Endothelial cell of umbilical vein (primary cell): ENCODE measurements at places on chromosomes 11 and 22.
A peak's percentile ranks its signal among the peaks of the same experiment; 100 is the strongest.

- no peak for DNase-seq
Observed at GRCh38 chr11:58497951-58498350, 10.0 kb downstream of the OR5B21 start.

GRCh38 chr11:77093056-77093891 is 9.4 kb upstream of the OMP start:
- DNase-seq = no peak

- DNase-seq = no peak
Observed at GRCh38 chr11:75689863-75690609, 21.2 kb upstream of the MAP6 start.

GRCh38 chr11:128587415-128587814 is at the start of gene ETS1:
TSS of gene ETS1 (minus strand) at chr11:128587558. CDS start at chr11:128573130, 14,428 bp downstream.
- peak; percentile 56 for DNase-seq

DNA sequence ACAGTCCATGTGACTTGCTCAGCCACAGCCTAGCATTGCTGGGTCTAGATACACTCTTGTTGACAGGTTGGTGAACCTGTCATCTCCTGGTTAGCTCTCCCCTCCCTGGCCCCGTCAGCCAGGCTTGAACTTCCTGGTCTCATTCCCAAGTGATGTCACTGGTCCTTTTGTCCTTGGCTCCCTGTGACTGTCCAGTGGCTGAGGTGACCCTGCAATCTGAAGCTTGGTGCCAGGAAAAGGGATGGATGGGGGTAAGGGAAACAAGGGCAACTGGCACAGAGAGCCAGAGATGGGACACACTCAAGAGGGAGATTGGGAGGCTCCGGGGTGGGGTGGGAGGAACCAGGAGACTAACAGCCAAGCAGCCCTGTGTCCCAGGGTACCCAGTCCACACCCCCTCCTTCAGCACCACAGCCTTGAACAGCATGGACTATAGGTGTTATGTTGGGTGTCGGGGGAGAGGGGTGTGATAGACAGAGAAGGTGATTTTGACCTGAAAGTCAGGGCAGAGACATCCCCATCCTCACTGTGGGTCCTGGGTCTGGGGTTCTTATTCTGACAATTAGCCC is 63.8 kb upstream of the THY1 start:
- DNase-seq = no peak

- no peak for DNase-seq
Observed at GRCh38 chr22:38623351-38623750, 32.8 kb downstream of the FAM227A start.

- DNase-seq = peak; percentile 37
Observed at GRCh38 chr22:46149512-46150033, 753 bp upstream of the PPARA start.

DNA sequence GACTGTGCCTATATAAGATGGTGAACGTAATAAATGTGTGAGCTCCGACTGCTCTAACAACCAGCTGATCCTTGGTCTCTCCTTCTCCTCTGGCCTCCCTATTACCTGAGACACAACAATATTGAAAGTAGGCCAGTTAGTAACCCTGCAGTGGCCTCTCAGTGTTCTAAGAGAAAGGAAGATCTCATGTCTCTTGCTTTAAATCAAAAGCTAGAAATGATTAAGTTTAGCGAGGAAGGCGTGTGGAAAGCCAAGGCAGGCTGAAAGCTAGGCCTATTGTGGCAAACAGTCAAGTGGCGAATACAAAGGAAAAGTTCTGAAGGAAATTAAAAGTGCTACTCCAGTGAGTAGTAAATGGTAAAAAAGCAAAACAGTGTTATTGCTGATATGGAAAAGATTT is 39.5 kb downstream of the HIPK3 start:
- no peak for DNase-seq

DNA sequence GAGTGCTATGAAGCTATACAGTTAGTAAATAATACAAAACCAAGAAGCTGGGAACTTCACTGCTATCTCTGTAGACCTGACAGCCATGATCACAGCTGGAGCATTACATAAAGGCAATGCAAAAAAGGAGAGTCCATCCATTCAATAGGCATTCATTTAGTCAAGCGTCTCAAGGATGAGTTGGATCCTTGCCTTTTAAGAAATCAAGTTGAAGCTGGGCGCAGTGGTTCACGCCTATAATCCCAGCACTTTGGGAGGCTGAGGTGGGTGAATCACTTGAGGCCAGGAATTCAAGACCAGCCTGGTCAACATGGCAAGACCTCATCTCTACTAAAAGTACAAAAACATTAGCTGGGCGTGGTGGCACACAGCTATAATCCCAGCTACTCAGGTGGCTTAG is 48.1 kb upstream of the ALKBH3 start:
- no peak for DNase-seq

DNA sequence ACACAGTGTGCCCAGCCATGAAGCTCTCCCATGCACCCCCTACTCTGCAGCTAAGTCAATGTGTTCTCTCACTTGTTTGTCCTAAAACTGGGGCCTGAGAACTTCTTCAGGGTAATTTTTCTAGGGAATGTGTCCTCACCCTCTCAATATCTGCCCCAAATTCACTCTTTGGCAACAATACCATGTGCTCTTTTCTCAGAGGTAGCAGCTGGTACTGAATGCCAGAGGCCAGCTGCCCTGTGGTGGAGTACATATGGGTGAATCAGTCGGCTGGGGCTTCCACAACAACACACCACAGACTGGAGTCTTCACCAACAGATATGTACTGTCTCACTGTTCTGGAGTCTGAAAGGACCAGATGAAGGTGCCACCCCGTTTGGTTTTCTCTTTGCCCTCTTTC is 97.7 kb upstream of the TOP3B start:
- DNase-seq = no peak

DNA sequence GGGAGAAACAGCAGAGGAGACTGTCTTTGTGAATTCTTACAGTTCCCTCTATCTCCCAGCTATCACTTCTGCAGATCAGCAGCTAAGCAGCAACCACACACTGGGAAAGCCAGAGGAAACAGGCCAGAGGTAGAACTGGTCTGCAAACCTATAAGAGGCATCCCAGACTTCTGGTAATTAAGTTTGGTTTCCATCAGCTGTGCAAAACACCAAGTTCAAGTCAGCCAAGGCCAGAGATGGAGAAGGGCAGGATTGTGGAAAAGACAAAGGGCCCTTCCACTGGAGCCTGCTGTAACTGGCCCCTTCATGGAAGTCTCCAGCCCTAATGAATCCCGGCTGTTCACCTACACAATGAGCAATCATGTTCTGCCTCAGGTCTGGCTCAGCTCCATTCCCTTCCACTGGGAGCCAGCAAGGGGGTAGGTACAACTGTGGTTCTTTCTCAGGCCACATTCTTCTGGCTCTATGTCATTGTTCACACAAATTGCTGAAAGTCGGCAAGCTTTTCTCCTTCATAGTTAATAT is 4.6 kb upstream of the PAMR1 start:
- DNase-seq = no peak

DNA sequence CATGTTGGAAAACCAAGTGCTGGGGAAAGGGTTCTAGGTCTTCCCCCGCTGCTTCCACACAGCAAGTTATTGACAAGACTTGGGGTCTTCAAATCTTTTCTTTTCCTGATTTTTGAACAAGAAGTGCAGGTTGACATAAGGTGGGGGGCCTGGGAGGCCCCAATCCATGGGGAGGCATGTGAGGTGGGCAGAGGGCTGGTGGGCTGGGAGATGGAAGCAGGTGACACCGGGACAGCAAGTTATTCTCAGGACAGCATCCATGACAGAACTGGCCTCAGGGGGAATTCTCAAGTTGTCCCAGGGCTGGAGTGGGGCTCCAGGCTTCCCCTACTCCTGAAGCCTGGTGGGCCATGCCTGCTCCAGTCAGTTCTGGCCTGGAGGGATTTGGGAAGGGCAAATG is 5.5 kb downstream of the FGF19 start:
- no peak for DNase-seq

- DNase-seq = no peak
Observed at GRCh38 chr22:22408731-22409696, 99.5 kb downstream of the ZNF280B start.

- no peak for DNase-seq
Observed at GRCh38 chr11:128349650-128350299, 237.6 kb downstream of the ETS1 start.

- DNase-seq = no peak
Observed at GRCh38 chr11:43693731-43694130, 13.2 kb downstream of the HSD17B12 start.

DNA sequence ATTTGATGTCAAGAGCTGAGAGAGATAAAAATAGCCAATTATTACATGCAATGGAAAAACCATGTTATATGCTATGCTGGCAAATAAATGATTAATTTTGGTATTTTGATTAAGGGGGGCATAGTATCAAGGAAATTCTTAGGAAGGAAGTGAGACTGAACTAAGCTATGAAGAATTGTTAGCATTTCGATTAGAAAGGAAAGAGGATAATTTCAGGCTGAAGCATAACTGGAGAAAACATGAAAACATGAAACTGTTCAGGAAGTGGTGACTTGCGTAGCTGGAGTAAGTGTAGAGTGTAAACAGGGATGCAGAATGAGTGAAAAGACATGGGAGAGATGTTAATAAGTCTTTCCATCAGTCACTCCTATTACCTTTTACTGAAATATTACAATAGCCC is 6.4 kb downstream of the ACRV1 start:
- DNase-seq = peak; percentile 91

DNA sequence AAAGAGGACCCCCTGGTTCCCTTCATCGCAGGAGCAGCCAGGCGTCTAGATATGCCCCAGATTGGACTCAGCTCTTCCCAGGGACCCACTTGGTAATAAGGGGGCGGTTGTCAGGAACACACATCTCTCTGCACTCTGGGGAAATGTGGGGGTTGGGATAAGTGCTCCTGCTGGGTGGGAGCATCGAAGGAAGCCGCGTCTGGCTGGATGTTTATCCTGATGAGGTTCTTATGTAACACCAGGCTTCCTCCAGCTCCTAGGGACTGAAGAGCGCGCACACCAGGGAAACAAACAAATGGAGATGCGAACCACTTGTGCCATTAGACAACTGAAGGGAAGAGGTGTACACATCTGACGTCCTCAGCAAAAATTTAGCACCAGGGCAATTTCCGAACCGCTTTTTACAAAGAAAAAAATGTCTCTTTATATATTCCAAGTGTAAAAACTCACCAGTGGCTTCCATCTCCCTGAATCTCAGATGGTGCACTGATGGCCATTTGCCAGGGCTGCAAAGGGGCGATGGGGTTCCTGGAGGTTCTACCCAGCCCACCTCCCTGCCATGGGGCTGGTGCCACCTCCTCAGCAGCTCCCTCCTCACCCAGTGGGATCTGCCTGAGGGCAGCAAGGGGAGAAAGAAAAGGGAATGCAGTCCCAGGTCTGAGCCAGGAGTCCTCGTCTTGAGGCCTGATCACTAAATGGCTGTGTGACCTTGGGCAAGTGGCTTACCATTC is 89.4 kb downstream of the PKNOX2 start:
- DNase-seq = no peak

GRCh38 chr11:72234514-72234830 is 9.5 kb downstream of the PHOX2A start:
- no peak for DNase-seq

DNA sequence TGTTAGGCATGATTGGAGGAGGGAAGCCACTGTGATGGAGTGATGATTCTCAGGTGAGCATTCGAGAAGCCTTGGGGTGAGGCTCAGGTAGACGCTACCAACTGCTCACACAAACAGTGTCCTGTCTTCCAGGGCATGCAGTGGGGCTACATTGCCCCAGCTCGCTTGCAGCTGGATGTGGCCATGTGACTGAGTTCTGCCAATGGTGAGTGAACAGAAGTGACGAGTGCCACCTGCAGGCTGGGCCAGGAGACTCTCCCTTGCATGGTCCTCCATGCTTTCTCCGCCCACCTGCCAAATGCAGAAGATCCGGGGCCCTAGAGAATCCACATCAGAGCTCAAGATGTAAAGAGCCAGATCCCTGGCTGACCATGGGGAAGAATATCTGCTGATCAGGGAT is 195.9 kb downstream of the BCR start:
- DNase-seq = peak; percentile 20

DNA sequence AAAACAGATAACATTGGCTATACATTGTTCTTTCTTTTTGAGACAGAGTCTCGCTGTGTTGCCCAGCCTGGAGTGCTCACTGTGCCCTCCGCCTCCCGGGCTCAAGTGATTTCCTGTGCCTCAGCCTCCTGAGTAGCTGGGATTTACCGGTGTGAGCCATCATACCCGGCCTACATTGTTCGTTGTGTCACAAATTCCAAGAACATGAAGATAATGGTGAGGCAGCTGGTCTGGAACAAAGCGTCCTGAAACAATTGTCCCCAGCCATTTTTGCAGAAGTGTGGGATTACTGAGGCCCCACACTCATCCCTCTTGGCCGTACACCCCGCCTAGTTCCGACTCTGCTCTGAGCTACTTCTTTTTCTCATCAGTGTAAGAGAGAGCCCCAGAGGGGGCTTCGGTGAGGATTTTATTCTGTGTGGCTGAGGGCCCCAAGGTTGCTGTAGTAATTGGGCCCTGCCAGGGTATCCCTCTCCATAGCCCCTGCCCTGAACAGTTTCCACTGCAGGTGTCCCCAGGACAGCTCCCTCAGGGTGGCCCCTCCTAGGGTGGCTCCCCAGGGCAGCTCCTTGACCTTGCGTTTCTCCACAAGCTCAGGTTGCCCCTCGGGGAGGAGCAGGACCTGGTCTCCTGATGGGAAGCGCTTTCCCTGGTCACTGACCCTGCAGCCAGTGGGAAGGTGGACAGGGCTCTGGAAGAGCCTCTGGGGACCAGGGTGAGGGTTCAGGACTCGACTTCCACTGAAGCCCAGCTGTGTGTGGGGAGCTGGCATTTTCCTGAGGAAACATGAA is 13.1 kb upstream of the ARSA start:
- no peak for DNase-seq

- no peak for DNase-seq
Observed at GRCh38 chr22:36897611-36898010, 15.8 kb upstream of the CSF2RB start.

GRCh38 chr11:61546663-61547062 is 34.2 kb downstream of the SYT7 start:
- DNase-seq = no peak

DNA sequence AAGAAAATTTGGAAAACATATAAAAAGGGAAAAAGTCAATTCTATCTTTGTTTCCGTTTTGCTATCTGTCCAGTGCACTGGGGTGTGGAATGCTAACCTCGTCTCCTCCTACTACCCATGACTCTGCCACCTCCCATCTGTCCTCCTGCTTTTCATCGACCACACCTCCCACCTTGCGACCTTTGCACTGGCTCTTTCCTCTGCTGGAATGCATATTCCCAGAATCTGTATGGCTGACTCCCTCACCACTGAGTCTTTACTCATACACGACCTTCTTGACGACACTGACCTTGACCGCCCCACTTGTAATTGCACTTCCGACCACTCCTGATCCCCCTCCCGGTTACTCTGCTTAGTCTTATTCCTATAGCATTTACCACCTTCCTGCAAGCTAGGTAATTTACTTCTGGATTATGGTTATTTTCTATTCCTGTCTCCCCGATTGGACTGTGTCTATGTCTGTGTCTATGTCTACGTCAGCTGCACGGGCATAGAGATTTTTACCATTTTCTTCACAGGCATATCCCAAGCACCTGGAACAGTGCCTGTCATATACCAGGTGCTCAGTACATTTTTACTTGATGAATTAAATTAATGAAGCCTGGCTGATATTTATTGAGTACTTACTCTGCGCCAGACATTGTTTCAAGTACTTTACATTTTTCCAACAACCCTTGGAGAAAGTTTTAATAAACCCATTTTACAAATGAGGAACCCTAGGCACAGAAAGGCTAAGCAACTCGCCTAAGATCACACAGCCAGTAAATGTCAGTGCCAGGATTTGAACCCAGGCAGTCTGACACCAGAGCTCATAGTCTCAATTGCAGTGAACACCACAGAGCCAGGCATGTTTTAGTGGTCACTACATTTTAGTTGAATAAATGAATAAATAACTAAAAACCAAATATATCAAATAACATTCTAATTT is 89.3 kb upstream of the SLC22A12 start:
- no peak for DNase-seq
